ENCODE measurements at places on chromosomes 2 and 18.

DNA sequence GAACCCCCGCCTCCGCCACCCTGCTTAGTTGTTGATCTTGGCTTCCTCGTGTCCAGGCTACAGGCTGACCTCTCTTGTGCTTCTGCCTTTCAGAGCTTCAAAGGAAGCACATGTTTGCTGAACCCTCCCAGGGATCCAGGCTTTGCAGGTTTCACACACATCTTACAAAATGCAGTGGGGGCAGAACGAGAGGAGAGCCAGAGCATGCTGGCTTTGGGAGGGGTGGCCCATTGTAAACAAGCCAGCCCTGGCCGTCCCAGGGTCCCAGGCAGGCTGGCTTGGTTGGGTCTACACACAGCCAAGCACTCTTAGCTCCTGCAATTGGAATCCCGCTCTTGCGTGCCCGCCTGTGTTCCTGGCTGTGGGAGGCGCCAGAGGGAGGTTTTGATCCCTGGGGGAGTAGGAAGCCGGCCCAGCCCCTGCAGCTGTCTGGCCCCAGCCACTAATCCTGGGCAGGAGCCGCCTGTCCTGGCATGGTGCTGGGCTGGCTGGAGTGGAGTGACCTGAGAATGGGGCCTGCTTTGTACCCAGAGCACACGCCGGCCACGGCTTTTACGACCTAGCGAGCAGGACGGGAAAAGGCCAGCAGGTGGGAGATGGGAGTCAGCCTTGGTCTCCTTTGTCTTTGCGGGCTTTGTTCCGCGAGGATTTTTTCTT is 53.9 kb downstream of the SH3BP4 start:
- DNase-seq = peak; percentile 37

- no peak for DNase-seq
Observed at GRCh38 chr2:217610401-217610814, 392.4 kb downstream of the TNS1 start.

GRCh38 chr18:44238454-44238853 is 442.2 kb upstream of the SETBP1 start:
- no peak for DNase-seq

DNA sequence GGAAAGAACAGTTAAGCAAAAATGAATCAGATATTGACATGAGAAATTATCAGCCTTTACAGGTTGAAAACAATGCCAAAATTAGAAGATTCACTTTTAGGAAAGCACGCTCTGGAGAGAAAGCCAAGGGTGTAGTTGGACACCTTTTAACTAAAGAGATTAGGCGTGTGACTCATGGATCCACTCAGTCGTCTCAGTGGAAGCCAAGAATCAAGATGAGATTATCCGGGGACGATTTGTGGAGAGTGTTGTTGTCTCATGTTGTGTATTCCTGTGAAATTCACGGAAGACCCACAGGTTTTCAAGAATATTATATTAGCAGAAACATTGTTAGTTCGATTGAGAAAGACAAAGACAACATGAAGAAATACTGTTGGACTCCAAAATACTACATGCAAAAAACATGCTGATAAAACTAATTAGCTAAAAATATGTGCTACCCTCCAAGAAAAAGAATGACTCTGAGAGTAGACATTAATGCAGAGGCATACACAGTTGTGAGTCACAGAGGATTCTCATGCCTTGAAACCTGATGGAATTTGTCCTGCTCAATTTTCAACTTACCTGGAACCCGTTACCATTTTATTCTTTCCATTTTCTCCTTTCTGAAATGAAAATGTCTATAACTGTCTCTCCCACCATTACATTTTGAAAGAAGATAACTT is 192.1 kb upstream of the RND3 start:
- DNase-seq = no peak

- no peak for DNase-seq
Observed at GRCh38 chr18:63818212-63818611, 43.0 kb downstream of the SERPINB7 start.

DNA sequence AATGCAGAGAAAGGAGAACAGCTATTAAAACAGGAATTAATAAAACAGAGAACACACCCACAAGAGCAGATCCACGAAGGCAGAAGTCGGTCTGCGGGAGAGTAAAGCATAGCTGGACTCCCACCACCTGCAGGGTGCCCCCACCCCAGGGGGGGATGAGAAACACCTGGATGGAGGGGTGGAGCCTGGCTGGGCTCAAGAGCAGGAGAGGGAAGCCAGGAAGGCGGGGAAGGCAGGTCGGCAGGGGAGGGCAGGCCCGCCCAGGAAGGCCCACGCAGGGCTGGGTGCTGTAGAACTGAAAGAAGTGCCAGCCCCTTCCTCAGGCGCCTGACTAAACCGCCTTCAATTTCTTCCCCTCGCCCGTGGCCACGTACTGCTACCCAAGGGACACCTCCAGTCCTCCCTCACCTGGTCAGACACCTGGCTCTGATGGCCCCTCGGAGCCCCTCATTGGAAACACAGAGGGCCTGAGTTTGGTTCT is 175.4 kb downstream of the HDAC4 start:
- no peak for DNase-seq

DNA sequence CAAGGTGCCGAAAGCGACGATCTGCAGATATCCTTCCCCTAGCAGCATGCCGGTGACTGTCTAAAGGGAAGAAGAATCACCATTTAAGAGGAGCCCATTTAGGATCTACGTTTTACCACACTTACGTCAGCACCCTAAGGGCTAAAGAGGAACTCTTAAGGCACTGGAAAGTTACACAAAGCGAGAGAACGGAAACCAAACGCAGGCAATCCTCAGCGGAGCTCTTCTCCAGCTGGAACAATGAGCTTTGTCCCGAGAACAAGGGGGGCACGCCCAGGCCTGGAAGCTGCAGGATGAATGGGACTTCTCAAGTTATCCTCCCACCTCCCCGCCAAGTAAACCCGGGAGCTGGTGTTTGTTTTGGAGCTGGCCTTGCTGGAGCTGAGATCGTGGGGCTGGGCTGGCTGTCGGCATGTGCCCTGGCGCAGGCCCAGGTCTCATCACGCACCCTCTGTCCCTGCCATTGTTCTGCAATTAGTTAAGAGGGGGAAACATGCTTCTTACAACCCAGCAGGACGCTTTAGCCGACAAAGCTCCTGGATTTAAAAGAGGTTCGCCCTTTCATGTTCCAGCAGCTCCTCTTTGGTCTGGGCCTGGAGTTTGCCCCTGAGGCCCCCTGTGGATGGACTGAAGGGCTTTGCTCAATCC is 36.4 kb downstream of the PXDN start:
- DNase-seq = no peak

DNA sequence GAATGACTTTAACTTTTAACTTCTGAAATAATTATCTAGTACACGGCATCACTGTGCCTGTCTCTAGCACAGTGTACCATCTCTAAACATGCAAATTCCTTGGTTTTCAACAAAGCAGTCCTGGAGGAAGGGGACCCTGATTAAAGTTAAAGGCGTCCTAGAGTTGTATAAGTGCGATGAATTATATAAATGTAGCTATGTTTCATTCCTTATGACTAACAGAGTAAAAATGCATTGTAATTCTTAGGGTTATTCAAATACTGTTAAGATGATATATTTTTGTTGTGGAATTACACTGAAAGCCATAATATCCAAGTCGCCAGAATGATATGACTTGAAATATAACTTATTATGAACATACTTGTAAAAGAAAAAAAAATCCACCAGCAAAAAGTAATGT is 544.9 kb upstream of the LINC00305 start:
- no peak for DNase-seq

- no peak for DNase-seq
Observed at GRCh38 chr18:77131652-77132368, 773 bp downstream of the MBP start.

DNA sequence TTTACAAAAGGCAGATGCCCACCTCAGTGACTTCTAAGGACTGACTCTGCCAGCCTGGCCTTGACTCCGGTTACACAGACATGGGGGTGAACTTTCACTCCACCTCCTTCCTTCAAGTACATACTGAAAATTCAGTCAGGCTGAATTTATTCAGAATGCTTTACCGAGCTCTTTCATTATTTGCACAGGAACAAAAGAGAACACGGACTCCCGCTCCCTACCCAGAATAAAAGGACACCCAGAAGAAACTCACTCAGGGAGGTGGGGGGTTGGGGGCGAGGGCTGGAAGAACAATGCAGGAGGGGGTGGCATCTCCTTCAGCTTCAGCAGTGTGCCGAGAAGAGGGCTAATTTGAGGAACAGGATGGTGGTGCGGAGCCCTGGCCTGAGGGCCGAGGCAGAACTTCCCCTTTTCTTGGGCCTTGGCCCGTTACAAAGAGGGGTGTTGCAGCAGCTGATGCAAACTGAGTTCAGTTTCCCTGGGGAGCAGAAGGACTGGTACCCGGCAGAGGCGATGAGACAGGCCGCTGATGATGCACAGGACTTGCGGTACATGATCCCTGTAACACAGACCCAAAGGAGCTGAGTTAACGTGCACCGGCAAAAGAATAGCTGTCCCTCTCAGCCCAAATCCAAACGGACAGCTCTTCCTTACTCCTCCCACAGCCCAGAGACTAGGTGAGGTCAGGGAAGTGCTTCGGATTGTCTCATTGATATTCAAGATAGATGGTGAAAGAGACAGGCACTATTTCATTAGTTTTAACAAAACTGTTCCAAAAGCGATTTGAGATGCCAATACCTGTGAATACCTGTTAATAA is 24.1 kb downstream of the LYPD1 start:
- no peak for DNase-seq

- no peak for DNase-seq
Observed at GRCh38 chr2:53880756-53881155, 21.0 kb upstream of the GPR75 start.

All from NCI-H2107 (cell line).